Hypothalamus (tissue), 51 donors: ENCODE measurements at places on chromosomes 1 and 21.
A peak's percentile ranks its signal among the peaks of the same experiment; 100 is the strongest.

GRCh38 chr1:44609768-44610526 is 64.3 kb downstream of the TMEM53 start:
- no peak for DNase-seq

- DNase-seq, result no peak
Observed at GRCh38 chr1:202266061-202266765, 72.6 kb downstream of the LGR6 start.

DNA sequence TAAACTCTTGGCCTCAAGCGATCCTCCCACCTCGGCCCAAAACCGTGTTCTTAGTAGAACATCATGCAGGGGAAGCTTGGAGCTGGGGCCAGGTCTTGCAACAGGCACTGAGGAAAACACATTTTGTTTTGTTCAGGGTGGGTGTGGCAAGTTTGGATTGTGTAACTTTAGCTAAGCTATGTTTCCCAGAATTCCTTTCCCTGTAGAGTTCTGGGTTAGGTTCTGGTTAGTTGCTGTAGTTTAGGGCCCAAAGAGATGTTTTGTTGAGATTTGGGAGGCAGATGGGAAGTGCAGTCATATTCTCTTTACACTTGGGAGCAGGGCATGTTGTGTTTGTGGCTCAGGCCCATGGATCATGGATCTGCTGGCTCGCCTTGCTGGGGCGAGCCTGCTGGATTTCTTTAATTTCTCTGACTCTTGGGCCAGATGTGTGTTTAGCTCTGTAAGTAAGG is 24.0 kb downstream of the PLA2G5 start:
- DNase-seq, result no peak

DNA sequence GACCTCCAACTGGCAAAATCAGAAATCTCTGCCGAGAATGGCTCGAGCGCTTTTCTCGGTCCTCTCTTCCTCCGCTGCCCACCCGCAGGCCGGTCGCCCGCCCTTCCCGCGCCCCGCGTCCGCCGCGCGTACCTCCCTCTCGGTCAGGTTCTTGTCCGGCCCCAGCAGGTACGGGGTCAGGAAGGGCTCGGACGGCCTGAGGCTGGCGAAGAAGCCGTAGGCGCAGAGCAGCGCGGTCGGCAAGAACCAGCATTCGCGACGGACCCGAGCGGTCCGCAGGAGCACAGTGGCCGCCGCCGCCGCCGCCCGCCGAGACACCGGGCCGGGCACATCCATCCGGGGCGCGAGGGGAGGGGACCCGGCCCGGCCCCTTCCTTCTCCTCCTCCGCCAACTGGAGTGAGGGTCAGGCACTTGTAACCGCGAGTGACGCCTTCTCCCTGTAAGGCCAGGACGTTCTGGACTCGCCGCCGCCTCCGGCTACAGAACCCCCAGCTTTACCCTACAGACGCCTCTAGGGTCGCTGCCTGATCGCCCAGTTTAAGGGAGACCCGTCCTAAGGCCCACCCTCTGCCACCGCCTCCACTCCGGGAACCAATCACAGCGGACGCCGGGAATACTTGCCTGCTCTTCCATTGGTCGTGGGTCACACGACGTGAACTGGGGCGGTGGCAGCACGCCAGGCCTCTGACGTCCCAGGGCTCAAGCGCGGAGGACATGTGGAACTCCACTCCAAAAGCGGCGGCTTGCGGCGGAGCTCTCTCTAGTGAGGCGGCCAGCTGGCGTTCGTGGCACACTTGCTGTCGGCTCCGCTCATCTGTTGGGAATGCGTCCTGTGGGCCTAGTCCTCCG is at the start of gene SLC19A2:
Gene SLC19A2, minus strand, starts transcription at position 514 of the 850 bp plus-strand sequence. Its CDS starts 178 bp downstream, at position 336.
- peak; percentile 99 for DNase-seq

DNA sequence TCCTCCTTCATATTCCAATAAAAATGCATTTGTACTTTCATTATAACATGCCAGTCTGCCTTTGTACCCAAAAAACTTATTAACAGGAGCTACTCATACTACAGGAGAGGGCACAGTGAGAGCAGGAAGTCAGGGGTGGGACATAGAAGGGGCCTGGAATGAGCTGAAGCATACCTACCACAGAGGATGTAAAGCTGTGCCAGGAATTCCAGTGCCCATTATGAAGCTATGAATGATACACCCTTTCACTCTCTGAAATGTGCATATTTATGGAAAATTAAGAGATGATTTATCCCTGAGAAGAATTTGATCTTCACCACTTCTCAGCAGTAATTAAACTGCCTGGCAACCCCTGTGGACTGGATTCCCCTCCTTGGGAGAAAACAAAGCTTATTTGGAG is 65.8 kb downstream of the ATP5PO start:
- DNase-seq, result no peak

GRCh38 chr1:98991127-98992012 is 13.3 kb downstream of the PLPPR5 start:
- no peak for DNase-seq

DNA sequence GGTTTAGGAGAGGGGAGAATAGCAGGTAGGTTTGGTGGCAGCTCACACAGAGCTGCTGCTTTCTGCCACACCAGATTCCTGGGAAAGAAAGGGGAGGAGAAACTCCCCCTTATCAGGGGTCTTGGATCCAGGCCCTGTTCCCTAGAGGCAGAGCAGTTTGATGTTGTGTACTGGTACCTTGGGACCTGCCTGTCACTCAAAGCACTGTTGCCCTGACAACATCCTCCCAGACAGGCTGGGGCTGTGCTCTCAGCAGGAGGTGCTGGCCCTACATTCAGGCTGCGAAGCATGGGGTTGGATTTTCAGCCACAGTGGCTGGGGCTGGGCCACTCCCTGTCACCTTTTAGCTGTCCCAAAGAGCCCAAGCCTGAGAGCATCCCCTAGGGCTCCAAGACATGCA is 188.0 kb downstream of the GRIK3 start:
- no peak for DNase-seq

GRCh38 chr1:151455231-151455630 is 4.1 kb downstream of the POGZ start:
- DNase-seq, result no peak

DNA sequence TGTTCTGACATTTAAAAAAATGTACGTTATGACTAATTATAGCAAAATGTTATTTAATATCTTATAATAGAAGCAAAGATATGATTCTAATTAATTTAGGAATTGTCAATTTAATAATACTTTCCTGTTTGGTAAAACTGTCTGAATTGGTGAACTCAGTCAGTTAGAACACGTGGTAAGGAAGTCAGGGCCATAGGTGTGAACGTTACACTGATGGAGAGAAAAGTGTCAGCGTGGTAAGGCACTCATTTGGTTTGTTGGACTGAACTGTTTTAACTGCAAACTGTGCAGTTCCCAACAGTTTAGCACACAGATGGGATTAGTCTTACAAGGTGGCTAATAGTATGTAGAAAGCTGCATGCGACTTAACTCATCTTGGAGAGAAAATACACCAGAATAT is 102.9 kb downstream of the EPB41 start:
- no peak for DNase-seq

- no peak for DNase-seq
Observed at GRCh38 chr1:83520797-83521196, 478.1 kb downstream of the TTLL7 start.

DNA sequence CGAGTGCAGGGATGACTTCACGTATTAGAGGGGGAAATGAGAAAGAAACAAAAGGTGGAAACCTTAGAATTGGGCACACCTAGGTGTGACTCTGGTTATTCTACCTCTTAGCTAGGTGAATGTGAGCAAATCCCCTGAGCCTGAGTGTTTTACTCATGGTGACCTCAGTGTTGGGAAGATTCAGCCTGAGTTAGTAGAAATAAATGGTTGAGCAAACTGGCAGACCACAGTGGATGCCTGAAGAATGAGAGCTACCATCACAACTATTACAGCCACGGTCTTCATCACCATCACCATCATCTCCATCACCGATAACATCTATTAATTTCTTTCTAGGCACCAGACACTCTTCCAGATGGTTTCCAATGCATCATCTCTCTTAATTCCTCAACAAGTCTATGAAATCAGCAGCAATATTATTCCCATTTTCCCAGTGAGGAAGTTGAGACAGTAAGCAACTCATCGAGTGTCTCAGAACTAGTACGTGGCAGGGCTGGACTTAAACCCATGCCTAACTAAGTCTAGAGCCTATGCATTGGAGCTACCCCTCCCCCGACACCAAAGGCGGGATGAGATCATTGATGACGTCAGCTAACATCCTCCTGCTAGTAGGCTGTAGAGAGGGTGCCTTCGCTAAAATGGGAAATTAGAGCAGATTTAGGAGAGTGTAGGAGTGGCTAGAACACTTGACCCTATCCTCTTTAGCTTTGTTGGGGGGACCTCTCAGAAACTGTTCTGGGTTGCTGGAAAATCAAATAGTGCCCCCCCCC is 7.9 kb upstream of the KAZN start:
- no peak for DNase-seq

GRCh38 chr1:47951026-47951425 is 46.2 kb downstream of the TRABD2B start:
- peak; percentile 37 for DNase-seq

- no peak for DNase-seq
Observed at GRCh38 chr1:71587961-71588360, 507.1 kb upstream of the ZRANB2 start.

GRCh38 chr1:53518775-53519174 is 59.6 kb downstream of the DMRTB1 start:
- DNase-seq, result no peak

GRCh38 chr1:229102741-229103391 is 168.0 kb upstream of the RAB4A start:
- DNase-seq, result no peak

DNA sequence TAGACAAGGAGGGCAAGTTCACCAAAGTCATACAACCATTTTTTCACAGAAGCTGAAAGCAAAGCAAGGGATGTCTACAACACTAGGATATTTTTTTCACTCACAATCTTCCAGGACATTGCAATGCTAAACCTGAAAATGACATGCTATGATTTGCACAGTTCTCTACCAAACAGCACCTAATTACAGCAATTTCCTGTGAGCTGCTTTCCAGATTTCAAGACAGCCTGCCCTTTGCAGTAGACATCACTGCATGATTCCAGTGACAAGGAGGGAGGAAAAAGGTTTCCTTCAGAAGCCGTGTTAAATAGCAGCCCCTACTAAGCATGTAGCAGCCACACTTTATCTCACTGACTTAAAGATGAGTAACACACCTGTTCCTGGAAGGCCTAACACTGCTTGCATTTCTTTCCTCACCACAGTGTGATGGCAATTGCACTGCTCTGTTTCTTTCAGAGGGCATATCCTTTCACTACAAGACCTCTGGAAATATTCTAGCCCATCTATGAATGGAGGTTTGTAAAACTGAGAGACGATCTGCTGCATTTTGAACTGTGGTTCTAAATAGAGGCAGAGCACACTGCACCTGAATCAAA is 97.1 kb downstream of the DUSP10 start:
- no peak for DNase-seq

DNA sequence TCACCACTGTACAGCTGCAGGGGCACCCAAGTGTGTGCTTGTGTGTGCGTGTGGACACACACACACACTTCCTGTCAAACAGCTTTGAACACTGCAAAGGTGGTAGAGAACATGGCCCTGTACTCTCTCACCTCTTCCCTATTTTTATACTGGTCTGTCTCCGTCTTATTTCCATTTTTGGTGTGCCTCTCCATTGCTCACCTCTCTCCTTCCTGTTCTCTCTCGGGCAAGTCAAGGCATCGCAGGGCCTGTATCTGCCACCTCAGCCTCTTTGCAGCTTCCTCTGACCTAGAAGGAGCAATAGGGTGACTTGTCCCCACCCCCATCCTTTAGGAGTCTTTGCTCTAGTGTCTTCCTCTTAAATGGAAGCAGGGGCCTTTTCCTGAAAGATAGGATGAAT is 2.2 kb downstream of the SMCP start:
- no peak for DNase-seq

GRCh38 chr1:219812491-219813203 is 115.7 kb downstream of the SLC30A10 start:
- peak; percentile 18 for DNase-seq

DNA sequence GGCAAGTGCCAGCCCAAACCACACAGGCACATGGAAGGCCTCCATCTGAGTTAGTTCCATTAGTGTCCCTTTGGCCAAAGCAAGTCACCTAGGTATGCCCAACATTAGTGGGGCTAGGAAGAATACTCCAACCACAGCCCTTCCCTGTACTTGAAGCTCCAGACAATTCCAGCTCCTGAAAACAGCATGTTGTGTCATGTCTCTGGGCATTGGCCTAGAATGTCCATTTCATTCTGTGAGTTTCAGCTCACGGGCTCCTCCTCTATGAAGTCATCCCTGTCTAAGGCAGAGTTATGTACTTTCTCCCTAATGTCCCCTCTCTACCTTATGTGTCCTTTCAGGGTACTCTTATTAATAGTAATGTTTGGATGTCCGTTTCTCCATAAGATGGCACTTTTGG is 96.5 kb upstream of the SPATA6 start:
- DNase-seq, result no peak

DNA sequence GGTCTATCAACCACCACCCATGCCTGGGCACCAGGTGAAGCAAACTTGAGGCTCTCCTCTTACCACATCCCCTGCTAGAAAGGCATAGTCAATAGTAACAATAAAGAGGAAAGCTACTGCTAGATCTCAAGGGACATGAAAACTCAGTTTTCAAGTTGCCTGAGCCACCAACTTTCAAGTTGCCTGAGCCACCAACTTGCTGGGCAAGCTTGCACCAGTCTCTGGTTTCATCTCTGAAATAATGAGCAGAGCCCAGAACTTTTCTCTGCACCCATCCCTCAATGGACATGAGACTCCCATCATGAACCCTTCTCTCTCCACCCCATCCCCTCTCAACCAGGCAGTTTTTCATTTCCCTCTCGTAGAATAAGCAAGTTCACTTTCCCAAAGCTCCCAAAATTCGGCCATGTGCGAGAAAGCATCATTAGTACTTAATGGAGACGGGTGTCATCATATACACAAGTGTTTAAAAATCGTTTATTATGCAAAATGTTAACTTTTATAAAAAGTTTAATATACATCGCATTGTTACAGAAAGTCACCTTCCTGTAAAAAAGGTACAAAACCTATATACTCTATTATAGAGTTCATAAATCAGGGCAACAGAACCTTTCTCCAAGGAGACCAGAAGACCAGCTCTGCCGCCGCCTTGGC is 1.7 kb downstream of the ID3 start:
- no peak for DNase-seq

DNA sequence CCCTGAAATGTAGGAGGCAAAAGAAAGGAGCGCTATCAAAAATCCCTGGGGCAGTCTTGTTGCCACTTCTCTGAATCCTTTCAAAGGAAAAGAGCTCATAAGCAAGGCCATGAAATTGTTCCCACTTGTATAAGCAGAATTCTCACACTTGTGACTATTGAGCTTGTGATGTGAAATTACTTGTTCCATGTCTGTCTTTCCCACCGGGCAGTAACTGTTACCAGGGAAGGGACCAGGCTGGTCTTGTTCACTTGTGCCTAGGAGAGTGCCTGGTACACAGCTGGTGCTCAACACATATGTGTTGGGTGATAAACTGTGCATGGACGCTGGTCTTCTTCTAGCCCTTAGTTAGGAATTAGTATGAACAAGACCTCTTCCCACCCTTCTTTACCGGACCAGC is 150.6 kb downstream of the CDC7 start:
- DNase-seq, result no peak

DNA sequence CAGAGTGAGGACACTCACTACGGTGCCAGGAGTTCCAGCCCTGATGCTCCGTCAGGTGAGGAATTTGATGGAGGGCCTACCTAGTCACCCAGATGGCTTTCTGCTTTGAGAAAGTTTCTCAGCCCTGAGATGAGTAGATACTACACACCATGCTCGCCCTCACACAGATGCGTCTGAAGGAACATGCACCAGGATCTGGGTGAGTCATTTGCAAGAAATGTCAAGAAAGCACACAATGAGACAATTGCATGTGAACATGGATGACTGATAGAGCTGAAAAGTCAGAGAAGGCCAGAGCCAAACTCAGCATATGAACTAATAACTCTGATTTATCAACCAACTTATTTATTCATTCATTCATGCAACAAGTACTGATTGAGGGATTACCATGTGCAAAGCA is 483.9 kb downstream of the OMA1 start:
- DNase-seq, result no peak
